Epithelial cell of proximal tubule (primary cell): ENCODE measurements at places on chromosomes 5 and 9. TPM values are rescaled to one million over a fixed set of nuclear protein-coding genes. Genes with fewer than 3 reads are reported as not detected.

The RUFY1 gene
- 25.1 and 31.5 TPM in 2 replicates for total RNA-seq

The OR1Q1 gene
- not detected in 2 replicates for total RNA-seq

The TEK gene
- not detected in 2 replicates for total RNA-seq

The PIP5K1B gene
- total RNA-seq = not detected in 2 replicates

The IFNA21 gene
- not detected in 2 replicates for total RNA-seq

The IL9 gene
- not detected in 2 replicates for total RNA-seq

The BTNL9 gene
- 0.22 TPM in 1 of 2 replicates, not detected in the other for total RNA-seq
